ENCODE measurements at places on chromosomes 1 and 21.

- DNase-seq, result no peak
Measured at GRCh38 chr1:192830595-192831246, 21.9 kb downstream of the RGS2 start.

- DNase-seq, result peak; percentile 84
Measured at GRCh38 chr1:1778663-1779319, 521 bp upstream of the NADK start.

DNA sequence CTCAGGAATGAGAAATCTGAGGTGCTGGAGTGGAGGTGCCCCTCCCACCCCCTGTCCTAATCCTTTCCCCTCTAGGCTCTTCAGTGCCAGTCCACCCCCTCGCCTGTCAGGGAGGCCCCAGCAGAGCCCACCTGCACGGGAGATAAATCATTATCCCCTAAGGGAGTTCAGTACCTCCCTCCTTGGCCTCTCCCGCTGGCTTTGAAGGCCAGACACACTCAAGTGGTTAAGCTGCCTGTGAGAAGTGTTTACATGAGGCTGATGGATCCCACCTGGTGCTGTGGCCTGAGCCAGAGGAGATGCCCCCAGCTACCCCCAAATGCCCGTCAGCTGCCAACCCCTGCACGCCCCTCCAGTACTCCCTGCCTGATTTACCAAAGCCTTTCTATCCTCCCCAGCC is 3.7 kb downstream of the RSPO1 start:
- DNase-seq, result no peak

GRCh38 chr1:46017876-46018503 is 114.4 kb downstream of the PIK3R3 start:
- no peak for DNase-seq

- no peak for DNase-seq
Measured at GRCh38 chr21:42031816-42032215, 21.7 kb upstream of the ZBTB21 start.

- DNase-seq, result no peak
Measured at GRCh38 chr1:61474269-61474817, 250.6 kb downstream of the TM2D1 start.

GRCh38 chr21:45959182-45959581 is 22.4 kb upstream of the COL6A1 start:
- peak; percentile 26 for DNase-seq

DNA sequence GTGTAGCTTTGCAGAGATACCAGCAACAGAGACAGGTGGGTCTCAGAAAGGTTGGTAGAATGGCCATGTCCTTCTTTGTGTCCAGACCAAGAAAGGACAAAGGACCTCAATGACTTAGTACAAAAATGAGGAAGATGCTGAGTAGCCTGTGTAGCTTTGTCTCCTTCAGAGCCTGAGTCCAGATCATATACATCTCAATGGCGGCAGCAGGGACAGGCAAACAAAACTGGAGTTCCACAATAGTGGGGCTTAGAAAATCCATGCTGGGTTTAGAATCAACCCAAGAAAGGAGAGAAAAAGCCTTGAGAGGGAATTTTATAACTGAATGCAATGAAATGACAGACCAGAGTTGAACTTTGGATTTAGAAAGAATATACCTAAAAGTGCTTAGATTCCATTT is 339.0 kb downstream of the BRINP3 start:
- DNase-seq, result no peak

GRCh38 chr1:39538531-39539251 is 37.9 kb downstream of the PABPC4 start:
- no peak for DNase-seq

DNA sequence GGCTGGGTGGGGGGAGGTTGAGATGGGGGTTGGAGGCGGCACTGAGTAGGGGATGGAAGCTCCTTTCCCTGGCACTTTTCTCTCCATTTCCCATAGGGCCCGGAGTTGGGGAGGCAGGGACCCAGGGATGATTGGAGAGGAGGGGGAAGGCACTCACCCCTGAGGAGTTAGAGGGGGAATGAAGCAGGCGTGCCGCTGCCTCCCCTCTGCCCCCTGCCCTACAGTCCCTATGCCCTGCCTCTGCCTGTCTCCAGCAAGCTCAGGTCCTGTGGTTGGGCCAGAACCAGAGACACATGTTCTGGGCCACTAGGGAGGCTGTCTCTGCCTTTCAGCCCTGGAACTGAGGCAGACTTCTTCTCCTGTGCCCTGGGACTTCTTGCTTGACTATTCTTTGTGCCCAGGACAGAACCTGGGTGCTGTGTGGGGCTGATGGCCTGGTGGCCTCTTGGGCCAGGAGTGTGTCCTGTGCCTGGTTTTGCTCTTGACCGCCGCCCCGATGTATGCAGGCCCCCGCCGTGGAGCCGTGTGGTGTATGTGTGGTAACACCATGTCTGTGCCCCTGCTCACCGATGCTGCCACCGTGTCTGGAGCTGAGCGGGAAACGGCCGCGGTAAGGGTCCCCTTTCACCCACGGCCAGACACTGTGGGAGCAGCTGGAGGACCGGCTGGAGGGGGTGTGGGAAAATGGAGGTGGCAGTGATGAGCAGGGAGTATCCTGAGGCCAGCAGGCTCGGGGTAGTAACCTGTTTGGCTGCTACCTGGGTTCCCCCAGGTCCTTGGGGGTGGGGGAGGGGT is 1.4 kb downstream of the LYPLA2 start:
- DNase-seq, result no peak

DNA sequence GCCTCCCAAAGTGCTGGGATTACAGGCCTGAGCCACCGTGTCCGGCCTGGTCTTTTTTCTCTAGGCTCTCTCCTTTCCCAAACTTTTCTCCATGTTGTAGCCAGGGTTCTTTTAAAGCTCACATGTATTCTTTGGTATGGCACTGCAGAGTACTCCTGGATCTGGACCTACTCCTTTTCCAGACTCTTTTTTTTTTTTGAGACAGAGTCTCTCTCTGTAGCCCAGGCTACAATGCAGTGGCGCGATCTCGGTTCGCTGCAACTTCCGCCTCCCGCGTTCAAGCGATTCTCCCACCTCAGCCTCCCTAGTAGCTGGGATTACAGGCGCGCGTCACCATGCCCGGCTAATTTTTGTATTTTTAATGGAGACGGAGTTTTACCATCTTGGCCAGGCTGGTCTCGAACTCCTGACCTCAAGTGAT is 602 bp upstream of the MED18 start:
- no peak for DNase-seq

- no peak for DNase-seq
Measured at GRCh38 chr1:118783095-118783758, 204.9 kb downstream of the TBX15 start.

DNA sequence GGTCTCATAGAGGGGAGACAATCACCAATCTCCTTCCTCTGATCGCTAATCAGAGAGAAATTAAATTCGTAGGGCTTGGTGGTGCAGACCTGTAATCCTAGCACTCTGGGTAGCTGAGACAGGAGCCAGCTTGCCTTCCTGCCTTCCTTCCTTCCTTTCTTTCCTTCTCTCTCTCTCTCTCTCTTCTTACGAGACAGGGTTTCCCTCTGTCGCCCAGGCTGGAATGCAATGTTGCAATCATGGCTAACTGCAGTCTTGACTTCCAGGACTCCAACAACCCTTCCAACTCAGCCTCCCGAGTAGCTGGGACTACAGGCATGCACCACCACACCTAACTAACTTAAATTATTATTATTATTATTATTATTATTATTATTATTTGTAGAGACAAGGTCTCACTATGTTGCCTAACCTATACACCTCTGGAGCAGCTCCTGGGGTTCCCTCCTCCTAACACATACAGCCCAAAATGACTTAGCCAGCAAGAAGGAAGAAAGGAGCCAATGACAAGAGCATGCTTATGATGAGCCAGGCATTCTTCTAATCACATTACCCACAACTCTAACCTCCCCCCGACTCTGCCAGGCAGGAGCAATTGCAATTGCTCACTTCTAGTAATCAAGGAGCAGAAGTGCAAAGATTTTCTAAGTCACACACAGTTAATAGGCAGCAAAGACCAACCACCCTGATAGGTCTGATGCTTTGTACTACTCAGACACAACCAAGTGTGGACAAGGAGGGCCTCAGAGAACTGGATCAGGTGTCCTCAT is 105.4 kb upstream of the F3 start:
- no peak for DNase-seq

DNA sequence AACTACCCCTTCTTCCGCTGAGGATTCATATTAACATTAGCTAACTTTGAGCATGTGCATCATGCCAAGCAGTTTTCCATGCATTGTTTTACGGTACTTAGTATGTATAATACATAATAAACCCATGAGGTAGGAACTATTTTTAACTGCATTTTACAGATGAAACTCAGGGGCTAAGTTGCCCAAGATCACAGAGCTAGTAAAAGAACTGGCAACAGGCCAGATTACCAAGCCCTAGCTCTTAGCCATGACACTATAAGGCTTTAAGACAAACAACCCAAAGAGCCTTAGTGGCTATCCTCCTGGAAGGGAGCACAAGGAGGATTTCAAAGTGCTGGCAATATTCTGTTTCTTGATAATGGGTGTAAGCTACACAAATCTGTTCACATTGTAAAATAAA is 6.1 kb downstream of the AK2 start:
- DNase-seq, result peak; percentile 75

- no peak for DNase-seq
Measured at GRCh38 chr1:206495493-206496046, 11.8 kb upstream of the RASSF5 start.

DNA sequence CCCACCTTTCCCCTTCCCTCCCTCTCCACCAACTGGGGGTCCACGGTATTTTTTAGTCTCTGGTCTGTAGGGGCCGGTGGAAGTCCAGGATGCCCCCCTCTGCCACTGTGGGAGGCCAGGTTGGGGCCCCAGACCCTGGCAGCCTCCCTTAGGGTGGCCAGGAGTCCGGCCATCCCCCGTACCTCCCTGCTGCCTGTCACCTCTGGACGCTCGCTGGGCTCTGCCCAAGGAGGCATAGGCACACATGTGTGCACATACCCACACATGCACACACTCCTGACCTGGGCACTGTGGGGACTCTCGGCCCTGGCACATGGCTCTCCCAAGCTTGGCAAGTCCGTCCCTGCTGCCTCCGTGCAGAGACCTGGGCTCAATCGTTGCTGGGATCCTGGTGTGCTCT is 53.0 kb downstream of the DISP3 start:
- no peak for DNase-seq

GRCh38 chr1:4109628-4109940 is 209.5 kb upstream of the C1orf174 start:
- DNase-seq, result peak; percentile 51

DNA sequence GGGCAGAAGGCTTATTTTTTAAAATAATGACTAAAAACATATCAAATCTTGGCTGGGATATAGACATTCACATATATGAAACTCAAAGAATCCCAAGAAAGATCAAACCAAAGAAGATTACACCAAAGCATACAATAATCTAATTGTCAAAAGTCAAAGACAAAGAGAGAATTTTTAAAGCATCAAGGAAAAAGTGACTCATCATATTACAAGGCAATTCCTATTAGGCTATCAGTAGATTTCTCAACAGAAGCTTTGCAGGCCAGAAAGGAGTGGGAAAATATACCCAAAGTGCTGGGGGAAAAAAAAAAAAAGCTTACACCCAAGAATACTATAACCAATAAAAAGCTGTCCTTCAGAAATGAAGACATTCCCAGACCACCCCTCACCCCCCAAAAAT is 375.6 kb downstream of the BRINP2 start:
- DNase-seq, result no peak

- DNase-seq, result no peak
Measured at GRCh38 chr21:36791695-36792470, 93.0 kb downstream of the SIM2 start.

GRCh38 chr1:173195596-173196088 is 11.5 kb downstream of the TNFSF4 start:
- DNase-seq, result no peak

GRCh38 chr1:64960731-64961130 is 5.6 kb downstream of the JAK1 start:
- no peak for DNase-seq

DNA sequence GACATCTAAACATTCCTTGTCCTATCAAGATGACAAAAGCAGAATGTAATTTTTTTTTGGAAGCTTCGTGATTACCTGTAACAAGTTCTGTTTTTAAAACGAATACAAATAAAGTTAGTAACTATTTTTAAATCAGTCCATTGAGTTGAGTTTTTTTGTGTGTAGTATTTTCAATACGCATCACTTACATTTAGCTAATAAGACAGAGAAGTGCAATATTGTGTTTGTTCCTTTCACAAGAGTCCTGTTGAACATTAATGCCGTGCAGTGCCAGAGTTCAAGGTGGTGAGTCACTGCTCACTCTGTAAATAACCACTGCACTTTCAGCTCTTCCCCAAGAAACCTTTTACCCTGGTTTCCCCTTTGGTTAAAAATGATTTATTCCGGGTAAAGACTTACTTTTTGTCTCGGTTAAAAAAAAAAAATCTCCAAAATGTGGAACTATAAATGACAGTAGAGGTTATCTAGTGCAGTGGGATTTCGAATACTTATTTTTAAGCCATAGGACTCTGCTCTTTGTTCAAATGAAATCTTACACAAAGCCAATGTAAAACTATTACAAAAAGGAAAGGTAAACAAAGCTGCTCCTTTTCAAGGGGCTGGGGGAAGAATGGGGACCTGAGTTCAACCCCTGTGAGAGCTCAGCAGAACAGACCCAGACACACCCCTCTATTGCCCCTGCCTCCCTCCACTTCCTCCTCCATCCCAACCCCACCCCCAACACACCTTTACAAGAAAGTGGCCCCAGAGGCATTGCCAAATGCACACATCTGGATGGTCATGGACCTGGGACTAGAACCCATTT is 14.8 kb upstream of the NCMAP start:
- no peak for DNase-seq

- no peak for DNase-seq
Measured at GRCh38 chr1:23591460-23592208, 32.3 kb upstream of the ID3 start.

GRCh38 chr1:182257369-182258063 is 134.1 kb downstream of the GLUL start:
- no peak for DNase-seq

DNA sequence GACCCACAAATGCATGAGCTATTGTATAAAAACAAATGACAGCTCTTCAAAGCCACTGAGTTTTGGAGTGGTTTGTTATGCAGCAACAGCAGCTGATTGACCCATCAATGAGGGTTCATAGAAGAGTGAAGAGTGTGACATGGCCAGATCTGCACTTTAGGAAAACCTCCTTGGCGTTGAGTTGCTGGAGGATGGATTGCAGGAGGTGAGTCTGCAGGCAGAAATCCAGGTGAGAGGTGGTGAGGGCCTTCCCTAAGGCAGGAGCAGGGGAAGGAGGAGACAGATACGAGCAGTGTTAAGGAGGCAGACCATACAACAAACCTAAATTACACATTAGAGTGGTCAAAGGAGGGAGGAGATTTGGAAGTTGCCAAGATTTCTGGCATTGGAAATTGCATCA is 169.3 kb upstream of the CSF3R start:
- DNase-seq, result no peak

DNA sequence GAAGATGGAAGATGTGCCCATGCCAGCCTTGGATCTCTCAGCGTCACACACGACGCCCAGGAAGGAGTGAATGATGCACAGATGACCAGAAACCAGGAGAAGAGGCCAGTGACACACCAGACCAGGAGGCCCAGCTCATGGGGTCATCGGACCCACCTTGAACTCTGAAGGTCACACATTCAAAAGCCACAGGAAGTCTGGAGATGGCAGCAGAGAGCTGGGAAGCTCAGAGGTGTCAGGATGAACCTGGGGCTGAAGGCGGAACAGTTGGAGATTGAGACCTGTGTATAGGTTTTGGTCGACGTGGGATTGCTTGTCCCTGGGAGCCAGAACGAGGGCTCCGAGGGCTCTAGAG is 43.6 kb downstream of the SLC19A1 start:
- DNase-seq, result no peak

Measured in sigmoid colon (tissue), 7 donors.